Large intestine (tissue), 12 donors: ENCODE measurements at places on chromosomes 1 and 21. TPM values are rescaled to one million over a fixed set of nuclear protein-coding genes. Genes with fewer than 3 reads are reported as not detected.

The NEK2 gene
- 11.1 TPM for polyA plus RNA-seq

The TDRD5 gene
- polyA plus RNA-seq, result 0.40 TPM

The SLC6A17 gene
- 0.33 TPM for polyA plus RNA-seq

The TMCO4 gene
- polyA plus RNA-seq, result 10.4 TPM

The FRRS1 gene
- 6.2 TPM for polyA plus RNA-seq

The DPH2 gene
- 19.9 TPM for polyA plus RNA-seq

The ARL8A gene
- 37.4 TPM for polyA plus RNA-seq

GRCh38 chr1:245142171-245142798 is 12.5 kb upstream of the KIF26B start:
- no peak for DNase-seq

DNA sequence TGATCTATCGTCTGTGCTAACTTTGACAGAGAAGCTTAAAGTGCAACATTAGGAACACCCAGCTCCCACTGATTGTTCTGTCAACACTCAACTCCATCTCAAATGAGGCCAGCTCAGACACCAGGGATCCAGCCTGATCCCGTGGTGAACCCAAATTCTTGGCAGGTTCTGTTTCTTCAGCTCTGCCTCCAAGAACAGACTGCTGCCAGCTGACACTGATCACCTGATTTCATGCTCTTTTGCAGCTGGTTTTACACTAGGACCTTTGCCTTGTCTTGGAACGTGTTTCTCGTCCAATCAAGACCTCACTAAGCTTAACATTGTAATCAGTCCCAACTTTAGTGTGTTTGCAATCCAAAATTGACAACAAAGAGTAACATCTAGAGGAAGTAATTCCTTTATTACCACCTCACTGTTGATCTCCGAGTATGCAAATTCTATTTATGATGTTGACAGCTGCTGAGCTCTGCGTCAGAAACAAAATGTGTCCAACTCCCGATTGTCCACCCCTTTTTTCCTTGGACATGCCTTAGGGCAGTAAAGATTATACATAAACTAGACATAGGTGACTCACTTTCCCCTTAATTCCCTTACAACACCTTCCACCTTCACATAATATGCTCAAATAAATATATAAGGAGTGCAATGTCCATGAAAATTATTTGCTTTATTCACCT is 1.6 kb upstream of the HYI start:
- DNase-seq, result peak; percentile 80

The C8B gene
- polyA plus RNA-seq, result 0.06 TPM
